GM04503 (cell line): ENCODE measurements at places on chromosomes 2 and 18.

- DNase-seq = no peak
Observed at GRCh38 chr2:6423157-6423556, 442.6 kb downstream of the CMPK2 start.

DNA sequence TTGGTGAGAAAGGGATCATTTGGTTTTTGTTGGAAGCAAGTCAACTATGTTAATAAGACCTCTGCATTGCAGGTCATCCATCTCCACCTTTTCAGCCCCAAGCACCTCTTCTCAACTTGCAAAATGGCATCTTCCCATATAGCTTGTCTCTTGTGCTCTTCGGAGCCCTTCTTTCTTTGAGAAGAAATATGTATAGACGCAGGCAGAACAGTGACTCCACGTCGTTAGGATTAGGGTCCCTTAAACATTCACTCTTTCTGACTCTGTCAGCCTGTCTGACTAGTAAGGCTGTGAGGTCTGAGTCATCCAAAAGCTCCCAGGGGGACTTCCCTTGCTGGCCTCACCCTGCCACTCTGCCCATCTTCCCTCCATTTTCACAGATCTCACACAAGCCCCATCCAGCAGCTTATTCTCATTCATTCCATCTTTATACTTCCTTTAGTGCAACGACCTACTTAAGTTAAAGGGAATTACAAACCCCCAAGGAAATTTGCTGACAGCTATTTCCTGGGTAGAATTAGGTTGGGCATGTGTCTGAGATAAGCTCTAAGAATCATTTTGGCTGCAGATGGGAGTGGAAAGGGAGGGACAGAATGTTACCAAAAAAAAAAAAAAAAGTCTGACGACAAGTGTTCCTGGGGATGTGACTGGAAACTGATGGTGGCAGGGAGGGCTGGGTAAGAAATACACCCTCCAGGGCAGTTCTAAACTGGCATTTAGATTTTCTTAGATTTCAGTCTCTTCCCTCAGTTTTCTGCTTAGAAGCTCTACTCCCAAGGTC lies 37.7 kb upstream of the MEX3C start:
- no peak for DNase-seq

- no peak for DNase-seq
Observed at GRCh38 chr18:36273347-36273746, 24.2 kb upstream of the FHOD3 start.

- DNase-seq = no peak
Observed at GRCh38 chr18:9735238-9735637, 27.1 kb downstream of the RAB31 start.

DNA sequence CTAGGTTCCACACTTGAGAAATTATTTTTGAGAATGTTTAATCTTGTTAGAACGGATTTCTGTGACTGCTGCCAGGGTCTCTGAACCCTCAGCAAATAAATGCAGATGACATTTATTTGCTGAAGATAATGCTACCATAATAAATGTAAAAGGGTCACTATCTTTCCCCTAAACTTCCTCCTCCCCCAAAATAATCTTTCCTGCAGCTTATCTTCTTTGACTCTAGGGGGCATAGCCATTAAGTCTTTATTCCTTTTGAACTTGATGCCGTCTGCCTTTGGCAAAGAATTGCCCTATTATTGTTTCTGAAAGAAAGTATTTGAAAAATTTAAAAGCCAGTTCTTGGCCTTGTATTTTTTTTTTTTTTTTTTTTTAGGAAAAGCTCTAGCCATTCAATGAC lies 63.6 kb upstream of the ACSL3 start:
- peak; percentile 23 for DNase-seq
